Thyroid gland (tissue), 4 donors: ENCODE measurements at places on chromosomes 16 and 17.

- DNase-seq, result no peak
- no peak overlapping the region for H3K27ac ChIP-seq
- no peaks in the 10 kb centered on the region for H3K4me1 ChIP-seq
- no peak overlapping the region for H3K4me3 ChIP-seq
These were observed 214.9 kb upstream of the MON1B start for GRCh38 chr16:76976101-76976500.

- no peak overlapping the region for H3K4me3 ChIP-seq
- H3K36me3 ChIP-seq, result no peaks in the 10 kb centered on the region
- H3K27me3 ChIP-seq, result no peaks in the 10 kb centered on the region
- no peak for DNase-seq
- H3K27ac ChIP-seq, result peak overlapping the region; percentile 96
These were observed 14.9 kb downstream of the C17orf50 start for GRCh38 chr17:35775583-35775982.

DNA sequence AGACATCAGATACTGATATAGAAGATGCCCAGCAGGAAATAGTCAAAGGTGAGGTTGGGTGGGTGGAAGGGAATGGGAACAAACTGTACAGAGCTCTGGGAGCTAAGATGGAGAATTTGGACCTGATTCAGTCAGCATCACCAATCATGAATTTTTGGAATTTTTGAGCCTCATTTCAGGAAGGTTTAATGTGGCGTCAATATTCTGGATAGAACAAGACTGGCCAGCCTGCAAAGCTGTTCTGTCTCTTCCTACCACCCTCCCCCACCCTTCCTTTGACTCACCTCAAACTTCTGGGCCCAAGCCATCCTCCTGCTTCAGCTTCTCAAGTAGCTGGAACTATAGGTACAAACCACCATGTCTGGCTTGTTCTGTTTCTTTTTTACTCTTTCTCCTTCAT, 32.6 kb downstream of the CTCF start:
- H3K4me1 ChIP-seq, result peaks cover 16% of the 10 kb centered on the region
- no peak overlapping the region for H3K4me3 ChIP-seq
- no peaks in the 10 kb centered on the region for H3K27me3 ChIP-seq
- peak; percentile 74 for DNase-seq

DNA sequence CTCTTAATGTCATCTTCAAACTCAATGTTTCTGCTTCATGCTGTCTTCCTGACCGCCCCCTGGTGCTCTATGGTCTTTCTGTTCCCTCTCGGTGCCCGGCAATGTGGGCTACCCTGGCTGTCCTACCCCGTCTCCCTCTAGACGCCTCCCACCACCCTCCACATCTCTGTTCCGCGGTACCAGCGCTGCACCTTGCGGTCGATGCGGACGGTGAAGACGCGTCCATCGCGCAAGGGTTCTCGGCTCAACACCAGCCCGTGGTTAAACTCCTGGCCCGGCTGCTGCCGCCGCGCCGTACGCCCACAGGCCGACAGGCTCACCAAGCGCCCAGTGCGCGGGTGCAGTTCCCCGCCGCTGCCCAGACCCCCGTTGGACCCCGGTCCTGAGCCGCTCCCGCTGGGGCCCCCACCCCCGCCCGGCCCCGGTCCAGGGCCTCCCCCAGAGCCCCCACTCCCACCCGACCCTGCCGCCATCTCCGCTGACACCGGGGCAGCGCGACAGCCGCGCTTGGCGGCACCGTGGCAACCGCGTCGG, at the start of gene NEURL4:
TSS of gene NEURL4 (minus strand) at position 496 of the 534 bp plus-strand sequence. CDS start at position 473, 23 bp downstream.
- H3K27ac ChIP-seq, result peak within 1 kb of the TSS; percentile 78
- no peaks in the 10 kb centered on the region for H3K27me3 ChIP-seq
- H3K4me3 ChIP-seq, result peak within 1 kb of the TSS; percentile 80
- H3K36me3 ChIP-seq, result peaks cover 10% of the 10 kb centered on the region
- peaks cover 15% of the 10 kb centered on the region for H3K4me1 ChIP-seq

GRCh38 chr17:31544186-31544585, 152.7 kb downstream of the RAB11FIP4 start:
- H3K36me3 ChIP-seq, result no peaks in the 10 kb centered on the region
- no peak overlapping the region for H3K4me3 ChIP-seq
- no peaks in the 10 kb centered on the region for H3K4me1 ChIP-seq
- no peak overlapping the region for H3K27ac ChIP-seq

DNA sequence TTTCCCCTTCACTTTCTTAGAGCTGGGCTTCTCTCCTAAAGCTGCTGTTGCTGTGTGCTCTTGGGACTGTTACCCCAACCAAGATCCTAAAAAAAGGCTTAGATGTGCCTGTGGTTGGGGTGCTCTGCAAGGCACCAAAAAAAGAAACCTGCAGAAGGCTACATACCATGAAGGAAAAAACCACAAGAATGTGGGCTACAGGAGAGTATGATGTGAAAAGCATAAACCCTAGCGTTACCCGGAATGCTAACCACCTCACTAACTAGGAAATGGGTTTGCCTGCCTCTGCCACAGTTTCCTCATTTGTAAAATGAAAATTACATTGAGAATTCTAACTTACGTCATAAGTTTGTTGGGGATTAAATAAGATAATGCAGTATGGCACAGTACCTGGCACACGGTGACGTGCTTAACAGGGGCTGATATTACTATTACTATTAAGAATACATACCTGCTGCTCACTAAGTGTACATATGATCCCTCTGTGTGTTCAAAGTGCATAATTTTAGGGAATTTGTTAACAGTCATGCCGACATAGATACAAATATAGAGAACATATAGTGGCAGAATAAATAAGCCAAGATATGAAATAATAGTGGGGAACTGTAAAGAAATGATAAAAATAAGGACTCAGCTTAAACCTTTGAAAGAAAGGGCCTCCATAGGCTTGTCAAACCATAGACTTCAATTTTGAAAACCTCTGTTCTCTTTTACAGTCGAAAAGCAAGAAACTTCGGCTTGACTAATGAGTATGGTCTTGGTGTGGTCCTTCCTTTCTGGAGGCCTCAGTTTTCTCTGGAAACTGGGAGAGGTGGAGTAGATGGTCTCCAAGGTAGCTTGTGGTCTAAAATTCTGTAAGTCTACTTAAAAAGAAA, 177.8 kb upstream of the TBX2 start:
- H3K36me3 ChIP-seq, result no peaks in the 10 kb centered on the region
- no peak overlapping the region for H3K27ac ChIP-seq
- H3K4me3 ChIP-seq, result no peak overlapping the region
- H3K4me1 ChIP-seq, result peaks cover 44% of the 10 kb centered on the region

GRCh38 chr16:17225541-17225940, 245.2 kb downstream of the XYLT1 start:
- no peak overlapping the region for H3K27ac ChIP-seq
- no peak overlapping the region for H3K4me3 ChIP-seq
- H3K36me3 ChIP-seq, result no peaks in the 10 kb centered on the region
- no peaks in the 10 kb centered on the region for H3K27me3 ChIP-seq
- no peaks in the 10 kb centered on the region for H3K4me1 ChIP-seq

DNA sequence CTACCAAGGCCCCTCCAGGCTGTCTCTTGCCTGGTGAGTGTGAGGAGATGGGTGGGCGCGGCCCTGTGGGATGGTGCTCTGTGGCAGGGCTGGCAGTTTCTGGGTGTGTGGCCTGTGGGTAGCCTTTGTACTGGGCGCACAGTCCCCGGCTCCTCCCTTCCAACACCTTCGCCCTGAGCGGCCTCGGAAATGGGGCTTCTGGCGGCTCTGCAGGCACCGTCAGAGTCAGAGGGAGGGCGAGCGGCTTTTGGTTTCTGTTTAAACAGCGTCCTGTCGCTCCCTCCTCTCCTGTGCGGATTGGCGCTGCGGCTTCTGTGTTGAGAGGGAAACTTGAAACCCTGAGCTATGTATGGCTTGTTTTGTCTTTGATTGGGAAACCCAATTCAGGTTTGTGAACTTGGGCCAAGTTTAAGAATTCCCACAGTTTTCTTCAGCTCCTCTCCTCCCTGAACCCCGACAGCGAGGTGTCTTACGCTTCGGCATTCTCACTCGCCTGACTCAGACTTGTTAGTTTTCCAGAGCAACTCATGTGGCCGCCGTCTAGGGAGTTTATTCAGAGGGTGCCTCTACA, 8.3 kb upstream of the ZNF750 start:
- H3K4me3 ChIP-seq, result no peak overlapping the region
- H3K27ac ChIP-seq, result peak overlapping the region; percentile 93
- no peaks in the 10 kb centered on the region for H3K36me3 ChIP-seq
- peak; percentile 84 for DNase-seq
- peaks cover 12% of the 10 kb centered on the region for H3K4me1 ChIP-seq

DNA sequence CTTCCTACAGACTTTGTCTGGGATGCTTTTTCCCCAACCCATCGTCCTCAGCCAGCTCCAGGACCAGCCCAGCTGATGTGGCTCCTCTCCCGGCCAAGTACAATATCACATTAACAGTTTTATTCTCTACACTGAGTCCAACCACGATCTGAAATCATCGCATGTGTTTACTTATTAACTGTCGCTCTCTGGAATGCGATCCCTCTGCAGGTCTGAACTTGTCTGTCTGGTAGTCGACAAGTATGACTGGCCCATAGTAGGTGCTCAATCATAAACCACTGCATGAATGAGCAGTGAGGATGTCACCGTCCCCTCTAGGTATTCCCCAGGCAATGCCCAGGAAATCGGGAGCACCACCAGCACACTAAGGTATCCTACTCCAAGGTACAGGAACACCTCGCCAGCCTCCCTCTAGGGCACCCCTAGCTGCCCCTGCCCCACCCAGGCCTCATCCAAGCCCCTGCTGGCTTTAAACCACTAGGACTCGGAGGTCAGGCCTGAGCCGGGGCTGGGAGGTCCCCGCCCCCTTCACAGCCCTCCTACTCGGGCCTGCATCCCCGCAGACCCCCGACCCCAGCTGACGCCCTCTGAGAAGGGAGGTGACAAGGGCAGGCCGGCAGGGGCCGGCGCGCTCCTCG, 27.7 kb downstream of the RTN4RL1 start:
- H3K27ac ChIP-seq, result peak overlapping the region; percentile 32
- H3K36me3 ChIP-seq, result no peaks in the 10 kb centered on the region
- H3K4me3 ChIP-seq, result peak overlapping the region; percentile 52
- H3K27me3 ChIP-seq, result no peaks in the 10 kb centered on the region
- DNase-seq, result no peak
- H3K4me1 ChIP-seq, result peaks cover 5% of the 10 kb centered on the region

DNA sequence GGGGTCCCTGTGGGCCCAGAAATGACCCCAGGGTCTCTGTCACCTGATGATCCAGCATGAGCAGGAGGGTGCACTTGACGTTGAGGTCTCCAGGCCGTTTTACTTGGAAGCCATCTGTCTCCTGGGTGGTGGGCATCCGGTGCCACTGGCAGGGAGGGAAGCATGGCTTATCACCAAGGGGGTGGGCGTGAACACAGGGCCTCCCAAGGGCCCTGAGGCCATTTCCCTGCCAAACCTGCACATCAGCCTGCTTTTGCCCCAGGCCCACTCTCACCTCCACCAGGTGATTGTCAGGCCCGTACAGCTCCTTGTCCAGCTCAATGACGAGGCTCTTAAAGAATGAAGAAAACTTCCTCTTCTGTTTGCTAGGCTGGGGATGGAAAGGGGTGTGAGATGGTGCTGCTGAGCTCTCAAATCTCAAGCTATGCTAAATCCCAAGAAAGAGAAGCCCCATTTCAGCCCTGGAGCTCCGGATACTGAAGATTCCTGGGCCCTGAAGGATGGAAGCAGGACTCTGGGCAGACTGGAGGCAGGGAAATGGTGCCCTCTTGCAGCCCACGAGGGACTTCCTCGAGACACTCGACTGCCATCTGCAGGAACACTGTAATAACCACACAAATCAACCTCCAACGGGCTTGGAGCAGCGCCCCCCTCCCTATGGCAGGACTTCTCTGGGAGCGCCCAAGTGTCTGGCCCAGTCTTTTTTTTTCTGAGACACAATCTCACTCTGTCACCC, 7.1 kb upstream of the FTSJ3 start:
- DNase-seq, result peak; percentile 89
- peaks cover 37% of the 10 kb centered on the region for H3K4me1 ChIP-seq
- peak overlapping the region; percentile 56 for H3K27ac ChIP-seq
- H3K36me3 ChIP-seq, result peaks cover 66% of the 10 kb centered on the region
- H3K4me3 ChIP-seq, result no peak overlapping the region

- no peaks in the 10 kb centered on the region for H3K27me3 ChIP-seq
- peak; percentile 55 for DNase-seq
- no peaks in the 10 kb centered on the region for H3K36me3 ChIP-seq
- peak overlapping the region; percentile 79 for H3K27ac ChIP-seq
- no peak overlapping the region for H3K4me3 ChIP-seq
These were observed 6.1 kb upstream of the PRSS8 start for GRCh38 chr16:31141489-31142108.

DNA sequence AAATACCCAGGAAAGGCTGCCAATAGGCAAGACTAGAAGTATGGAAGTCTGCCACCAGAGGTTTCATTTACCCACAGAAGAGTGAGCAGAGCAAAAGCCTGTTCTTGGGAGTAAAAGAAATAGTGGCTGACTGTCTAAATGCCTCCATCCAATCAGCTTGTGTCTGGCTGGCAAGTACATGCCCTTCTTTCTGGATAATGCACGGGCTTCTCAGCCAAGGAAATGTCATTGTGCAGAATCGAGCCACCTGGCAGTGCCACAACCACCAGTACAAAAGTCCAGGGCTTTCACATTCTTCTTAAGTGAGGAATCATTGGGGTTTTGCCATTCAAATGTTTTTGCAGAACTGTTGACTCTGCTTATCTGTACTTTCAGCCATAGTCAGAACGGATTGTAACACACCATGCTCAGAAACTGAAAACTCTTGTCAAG, 10.1 kb upstream of the ERCC4 start:
- no peaks in the 10 kb centered on the region for H3K36me3 ChIP-seq
- no peaks in the 10 kb centered on the region for H3K27me3 ChIP-seq
- H3K27ac ChIP-seq, result peak overlapping the region; percentile 58
- H3K4me3 ChIP-seq, result no peak overlapping the region
- no peaks in the 10 kb centered on the region for H3K4me1 ChIP-seq
- peak; percentile 84 for DNase-seq

- H3K27ac ChIP-seq, result no peak overlapping the region
- H3K27me3 ChIP-seq, result no peaks in the 10 kb centered on the region
- H3K4me3 ChIP-seq, result no peak overlapping the region
- peaks cover 6% of the 10 kb centered on the region for H3K36me3 ChIP-seq
- DNase-seq, result no peak
These were observed 162.4 kb upstream of the CHMP6 start for GRCh38 chr17:80829166-80829813.

DNA sequence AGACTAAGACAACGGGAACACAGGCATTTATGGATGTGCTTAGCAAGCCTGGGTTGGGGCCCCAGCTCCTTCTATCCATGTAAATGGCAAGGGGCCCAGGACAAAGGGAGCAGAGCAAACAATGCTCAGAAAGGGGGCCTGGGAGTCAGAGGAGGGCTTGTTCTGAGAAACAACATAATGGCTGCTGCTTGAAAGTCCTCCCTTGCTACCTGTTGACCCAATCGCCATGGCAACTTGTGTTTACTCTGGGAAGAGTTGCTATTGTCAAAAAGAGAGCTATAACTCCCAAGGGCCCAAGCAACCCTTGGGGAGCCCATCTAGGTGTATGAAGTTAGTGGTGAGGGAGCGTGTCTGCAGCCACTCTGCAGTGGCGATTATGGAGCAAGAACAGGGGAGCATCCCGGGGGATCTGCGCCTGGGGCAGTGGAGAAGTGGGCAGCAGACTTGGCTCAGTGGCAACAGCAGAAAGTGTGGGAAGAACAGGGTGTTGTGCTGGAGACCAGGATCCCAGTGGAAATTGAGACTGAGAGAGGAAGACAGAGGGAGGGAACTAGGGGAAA, 118.7 kb upstream of the NLRP1 start:
- no peaks in the 10 kb centered on the region for H3K27me3 ChIP-seq
- H3K27ac ChIP-seq, result no peak overlapping the region
- H3K4me3 ChIP-seq, result no peak overlapping the region

GRCh38 chr17:9408381-9408780, 167.2 kb downstream of the STX8 start:
- no peak overlapping the region for H3K4me3 ChIP-seq
- DNase-seq, result no peak
